ENCODE measurements at places on chromosomes 3 and 15.

DNA sequence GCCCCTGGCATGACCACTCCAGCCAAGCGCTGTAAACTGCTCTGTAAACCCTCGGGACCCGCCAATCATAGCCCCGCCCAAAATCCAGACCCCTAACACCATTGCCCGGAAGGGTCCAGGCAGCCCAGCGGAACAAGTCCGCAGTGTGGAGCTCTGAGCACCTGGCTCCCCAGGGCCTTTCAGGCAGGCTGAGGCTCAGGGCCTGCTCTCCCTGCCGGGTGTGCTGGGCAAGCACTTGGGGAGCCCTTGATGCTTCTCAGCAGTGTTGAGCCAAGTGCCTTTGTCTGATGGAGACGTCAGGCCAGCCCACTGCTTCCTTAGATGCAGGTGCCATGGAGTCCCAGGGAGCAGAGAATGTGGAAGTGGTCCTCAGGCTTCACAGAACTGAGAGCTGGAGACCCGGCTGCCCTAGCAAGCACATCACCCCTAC, 106.2 kb downstream of the TLE3 start:
- no peak for DNase-seq

DNA sequence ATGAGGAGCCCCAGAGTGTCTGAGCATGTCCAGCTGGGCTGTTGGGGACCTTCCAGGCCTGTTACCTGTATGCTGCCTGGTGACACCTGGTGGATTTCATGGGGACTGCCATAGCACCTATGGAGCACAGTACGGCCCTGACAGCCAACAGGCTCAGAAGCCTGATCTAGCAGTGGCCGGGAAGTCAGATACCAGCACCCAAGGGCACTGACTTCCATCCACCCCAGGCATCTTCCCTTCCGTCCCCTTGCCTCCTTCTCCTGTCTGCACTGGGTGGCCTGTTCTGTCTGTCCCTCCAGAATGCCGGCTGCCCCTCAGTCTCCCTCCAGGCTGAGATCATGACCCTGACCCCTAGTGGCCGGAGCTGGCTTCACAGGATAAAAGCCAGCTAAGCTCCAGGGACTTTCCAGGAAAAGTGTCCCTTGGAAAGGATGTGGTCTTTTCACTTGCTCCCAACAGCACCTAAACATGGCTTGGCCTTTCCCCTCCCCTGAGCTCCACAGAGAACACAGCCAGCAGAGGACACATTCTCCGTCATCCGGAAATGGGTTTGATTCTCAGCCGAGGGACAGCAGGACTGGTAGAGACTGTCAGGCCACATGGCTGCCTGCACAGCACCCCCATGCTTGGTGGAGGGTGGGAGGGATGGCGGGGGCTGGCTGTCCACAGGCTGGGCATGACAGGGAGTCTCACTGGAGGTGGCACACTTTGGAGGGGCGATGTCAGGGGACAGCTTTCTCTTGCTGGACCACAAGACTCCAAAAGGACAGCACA, 9.5 kb downstream of the RPS17 start:
- DNase-seq: peak; percentile 66

- DNase-seq: no peak
Measured at GRCh38 chr3:126021702-126022101, 52.7 kb downstream of the ROPN1B start.

GRCh38 chr3:46090161-46090591, 62.9 kb upstream of the XCR1 start:
- DNase-seq: no peak

DNA sequence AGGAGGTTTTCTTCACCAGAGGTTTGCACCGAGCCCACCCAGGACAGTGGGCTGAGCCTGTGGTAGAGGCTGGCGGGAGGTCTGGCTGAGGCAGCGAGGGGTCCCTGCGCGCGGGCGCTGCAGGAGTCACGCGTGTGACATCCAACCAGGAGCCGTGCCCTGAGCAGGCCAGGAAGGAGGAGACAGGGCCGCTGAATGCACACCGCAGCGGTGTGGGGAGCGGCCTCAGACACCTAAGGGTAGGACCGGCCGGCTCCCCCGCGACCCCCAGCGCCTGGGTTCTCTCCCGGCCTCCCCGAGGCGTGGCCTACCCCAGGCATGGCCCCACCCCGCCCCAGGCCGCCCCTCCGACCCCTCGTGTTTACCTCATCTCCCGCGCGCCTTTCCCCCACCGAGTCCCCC, 412 bp downstream of the SLC41A3 start:
- DNase-seq: no peak

- no peak for DNase-seq
Measured at GRCh38 chr3:24100696-24101402, 155.8 kb downstream of the NR1D2 start.

DNA sequence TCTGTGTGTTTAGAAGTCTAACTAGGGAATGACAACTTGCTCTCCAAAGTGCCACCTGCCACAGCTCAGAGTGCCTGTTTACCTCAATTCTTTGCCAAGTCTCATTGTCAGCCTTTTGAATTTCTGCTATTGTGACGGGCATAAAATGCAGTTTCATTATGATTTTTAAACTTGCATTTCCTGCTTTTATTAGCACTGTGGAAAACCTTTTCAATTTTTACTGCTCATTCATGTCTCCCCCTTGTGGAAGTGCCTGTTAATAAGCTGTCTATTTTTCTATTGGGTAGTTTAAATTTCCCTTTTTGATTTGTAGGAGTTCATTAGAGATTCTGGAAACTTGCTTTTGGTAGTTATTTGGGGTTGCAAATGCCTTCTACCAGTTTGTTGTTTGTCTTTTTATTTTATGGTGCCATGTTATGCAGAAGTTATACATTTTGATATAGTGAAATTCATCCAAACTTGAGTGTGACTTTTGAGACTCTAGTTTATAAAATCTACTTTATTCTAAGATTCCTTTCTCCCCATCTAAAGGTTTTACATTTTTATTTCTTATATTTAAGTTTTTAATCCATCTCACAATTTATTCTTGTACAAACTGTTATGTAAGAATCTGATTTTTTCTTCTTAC, 53.9 kb upstream of the FRMD4B start:
- no peak for DNase-seq

GRCh38 chr3:175585898-175586297, 726.8 kb downstream of the NAALADL2 start:
- no peak for DNase-seq

DNA sequence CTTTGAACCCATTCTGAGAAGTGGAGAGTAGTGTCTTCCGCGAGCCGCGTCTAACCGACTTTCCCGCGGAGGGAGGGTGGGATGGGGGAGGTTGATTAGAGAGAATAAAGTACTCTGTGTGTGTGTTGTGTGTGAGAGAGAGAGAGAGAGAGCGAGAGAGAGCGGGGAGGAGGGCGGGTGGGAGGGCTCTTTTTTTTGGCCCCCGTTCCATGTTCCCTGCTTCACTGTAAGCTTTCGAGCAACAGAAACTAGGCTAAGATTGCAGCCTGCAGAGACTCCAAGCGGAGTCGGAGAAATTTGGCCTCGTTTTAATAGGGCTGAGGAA, 1.6 kb upstream of the MEIS2 start:
- DNase-seq: no peak

DNA sequence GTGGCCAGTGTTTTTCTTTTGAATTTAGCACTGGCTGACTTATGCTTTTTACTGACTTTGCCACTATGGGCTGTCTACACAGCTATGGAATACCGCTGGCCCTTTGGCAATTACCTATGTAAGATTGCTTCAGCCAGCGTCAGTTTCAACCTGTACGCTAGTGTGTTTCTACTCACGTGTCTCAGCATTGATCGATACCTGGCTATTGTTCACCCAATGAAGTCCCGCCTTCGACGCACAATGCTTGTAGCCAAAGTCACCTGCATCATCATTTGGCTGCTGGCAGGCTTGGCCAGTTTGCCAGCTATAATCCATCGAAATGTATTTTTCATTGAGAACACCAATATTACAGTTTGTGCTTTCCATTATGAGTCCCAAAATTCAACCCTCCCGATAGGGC, 43.5 kb downstream of the AGTR1 start:
- no peak for DNase-seq

DNA sequence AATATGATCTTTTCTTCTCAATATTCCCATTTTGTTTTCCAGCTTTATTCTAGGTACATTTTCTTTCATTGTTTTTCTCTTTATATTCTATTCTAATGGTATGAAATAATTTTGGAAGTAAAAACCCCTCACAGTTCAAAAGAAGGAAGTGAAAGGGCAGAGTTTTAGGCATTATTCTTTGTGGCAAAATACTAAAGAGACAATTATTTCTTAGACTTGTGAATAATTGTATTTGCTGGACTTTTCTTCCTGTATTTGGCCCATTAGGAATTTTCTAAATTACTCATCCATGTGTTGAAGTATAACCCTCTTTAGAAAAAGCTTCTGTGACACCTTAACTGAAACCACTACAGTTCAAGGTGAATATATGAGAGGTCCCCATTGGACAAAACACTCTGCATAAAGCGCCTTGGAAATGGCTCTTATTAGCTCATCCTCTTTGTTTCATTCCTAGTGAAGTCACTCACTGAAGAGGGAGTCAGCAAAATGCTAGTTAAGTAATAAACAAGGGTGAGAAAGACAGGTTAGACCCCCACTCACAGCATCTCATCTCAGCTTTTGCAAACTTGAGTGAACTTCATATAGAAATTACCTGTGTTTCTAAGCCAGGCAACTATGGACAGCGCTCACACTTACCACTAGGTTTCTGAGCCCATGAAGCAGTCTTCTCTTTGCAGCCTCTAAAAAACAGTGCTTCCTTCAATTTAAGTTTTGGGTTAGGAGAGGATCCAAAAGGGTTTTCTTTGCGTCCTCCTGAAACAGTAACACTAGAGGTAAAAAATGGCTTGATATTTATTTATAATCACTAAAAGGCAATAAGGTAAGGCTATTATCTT, 327.5 kb downstream of the ARPP21 start:
- no peak for DNase-seq

GRCh38 chr3:26308454-26308853, 314.1 kb upstream of the LRRC3B start:
- DNase-seq: peak; percentile 13

DNA sequence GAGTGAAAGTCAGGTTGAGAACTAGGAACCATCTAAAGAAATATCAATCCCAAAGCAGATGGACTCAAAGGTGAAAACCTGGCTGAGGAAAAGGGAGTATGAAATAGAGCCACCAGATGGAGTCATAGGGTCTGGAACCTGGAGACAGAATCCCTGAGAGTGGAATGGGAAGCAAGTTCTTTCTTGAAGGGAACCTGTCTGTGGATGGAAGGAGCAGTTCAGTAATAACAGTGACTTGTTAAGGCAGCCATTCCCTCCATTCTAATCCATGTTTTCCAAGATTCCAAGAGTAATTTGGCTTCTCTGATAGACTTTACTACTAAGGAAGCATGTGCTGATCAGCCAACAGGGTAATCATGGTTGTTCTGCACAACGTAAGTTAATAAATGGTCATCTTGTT, 22.5 kb upstream of the AQP9 start:
- DNase-seq: no peak

Measured in NT2/D1 (cell line).